ENCODE measurements at places on chromosomes 6 and 20.

DNA sequence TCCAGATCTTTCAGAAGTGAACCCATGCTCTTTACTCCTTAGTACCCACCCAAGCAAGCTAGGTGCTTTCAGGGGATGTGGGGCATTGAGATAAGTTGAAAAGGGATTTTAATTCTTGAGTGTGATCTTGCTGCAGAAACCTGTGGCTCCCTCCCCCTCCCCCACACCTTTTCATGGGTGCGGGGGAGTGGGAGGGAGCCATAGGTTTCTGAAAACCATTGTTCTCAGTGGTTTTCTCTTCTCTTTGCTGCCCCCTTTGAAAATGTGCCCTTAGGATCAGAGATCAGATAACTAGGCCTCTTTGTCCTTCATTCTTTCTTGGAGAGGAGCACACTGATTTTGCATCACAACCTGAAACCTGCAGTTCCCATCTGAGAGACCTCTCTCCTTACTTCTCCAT is 2.4 kb downstream of the PCSK2 start:
- DNase-seq: no peak

DNA sequence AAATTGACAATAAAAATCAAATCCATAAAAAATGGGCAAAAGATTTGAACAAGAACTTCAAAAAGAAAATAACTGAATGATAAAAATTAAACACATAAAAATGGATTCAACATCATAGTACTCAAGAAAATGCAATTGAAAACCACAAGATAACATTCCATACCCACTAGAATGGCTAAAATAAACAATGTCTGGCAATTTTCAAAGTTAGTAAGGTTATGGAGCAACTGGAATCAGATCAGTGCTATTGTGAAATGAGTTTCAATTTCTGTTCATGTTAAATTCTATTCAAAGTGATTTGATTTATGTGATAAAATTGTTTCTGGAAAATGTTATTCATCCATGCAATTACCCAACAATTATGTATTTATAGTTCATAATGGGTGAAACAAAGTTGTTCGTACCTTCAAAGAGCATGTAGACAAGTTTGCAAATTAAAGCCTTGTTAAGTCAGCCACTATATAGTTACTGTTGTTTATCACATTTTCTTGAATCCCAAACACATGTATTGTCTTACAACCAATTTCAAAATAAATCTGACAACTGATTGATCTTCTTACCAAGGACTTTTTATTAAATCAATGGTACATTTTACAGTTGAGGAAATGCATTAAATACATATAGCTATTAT is 151.5 kb upstream of the CENPW start:
- DNase-seq: no peak

- DNase-seq: no peak
Measured at GRCh38 chr20:31590717-31591225, 14.3 kb upstream of the ID1 start.

- DNase-seq: no peak
Measured at GRCh38 chr6:34386316-34387137, 5.9 kb downstream of the NUDT3 start.

DNA sequence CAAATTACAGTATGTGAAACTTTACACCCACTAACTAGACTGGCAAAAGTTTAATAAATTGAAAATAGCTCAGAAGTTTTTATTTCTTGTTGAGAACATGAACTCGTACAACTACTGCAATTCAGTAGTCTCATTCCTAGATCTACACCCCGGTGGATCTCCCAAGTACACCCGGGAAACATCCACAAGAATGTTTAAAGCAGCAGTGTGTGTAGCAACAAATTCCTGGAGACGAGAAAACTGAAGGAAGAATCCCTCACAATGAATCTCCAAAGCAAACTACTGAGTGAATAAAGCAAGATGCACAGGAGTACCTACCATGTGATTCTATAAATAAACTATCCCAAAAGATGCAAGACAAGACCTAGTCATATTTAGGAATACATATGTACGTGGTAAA is 954.0 kb upstream of the MAP3K7 start:
- DNase-seq: no peak

DNA sequence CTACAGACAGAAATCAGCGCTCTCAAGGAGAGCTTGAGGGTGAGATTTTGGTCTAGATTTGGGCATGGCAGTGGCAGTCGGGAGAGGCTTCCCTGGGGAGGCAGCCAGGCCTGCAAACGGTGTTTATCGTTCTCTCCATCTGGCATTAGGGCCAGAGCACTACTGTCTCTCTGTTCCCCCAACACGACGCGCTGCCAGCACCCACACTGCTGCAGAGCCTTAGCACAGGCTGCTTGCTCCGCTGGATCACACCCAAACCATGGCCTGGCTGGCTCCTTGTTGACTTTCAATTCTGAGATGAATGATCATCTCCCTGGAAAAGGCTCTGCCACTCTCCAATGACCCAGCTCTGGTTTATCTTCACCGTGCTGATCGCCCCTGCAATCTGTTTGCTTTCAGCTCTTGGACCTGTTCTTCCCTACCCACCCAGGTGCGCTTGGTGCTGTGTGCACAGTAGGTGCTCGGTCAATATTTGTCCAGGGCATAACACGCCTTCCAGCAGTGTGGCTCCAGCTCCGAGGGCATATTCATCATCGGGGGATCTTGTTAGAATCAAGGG is 106.1 kb downstream of the TFAP2C start:
- DNase-seq: no peak

DNA sequence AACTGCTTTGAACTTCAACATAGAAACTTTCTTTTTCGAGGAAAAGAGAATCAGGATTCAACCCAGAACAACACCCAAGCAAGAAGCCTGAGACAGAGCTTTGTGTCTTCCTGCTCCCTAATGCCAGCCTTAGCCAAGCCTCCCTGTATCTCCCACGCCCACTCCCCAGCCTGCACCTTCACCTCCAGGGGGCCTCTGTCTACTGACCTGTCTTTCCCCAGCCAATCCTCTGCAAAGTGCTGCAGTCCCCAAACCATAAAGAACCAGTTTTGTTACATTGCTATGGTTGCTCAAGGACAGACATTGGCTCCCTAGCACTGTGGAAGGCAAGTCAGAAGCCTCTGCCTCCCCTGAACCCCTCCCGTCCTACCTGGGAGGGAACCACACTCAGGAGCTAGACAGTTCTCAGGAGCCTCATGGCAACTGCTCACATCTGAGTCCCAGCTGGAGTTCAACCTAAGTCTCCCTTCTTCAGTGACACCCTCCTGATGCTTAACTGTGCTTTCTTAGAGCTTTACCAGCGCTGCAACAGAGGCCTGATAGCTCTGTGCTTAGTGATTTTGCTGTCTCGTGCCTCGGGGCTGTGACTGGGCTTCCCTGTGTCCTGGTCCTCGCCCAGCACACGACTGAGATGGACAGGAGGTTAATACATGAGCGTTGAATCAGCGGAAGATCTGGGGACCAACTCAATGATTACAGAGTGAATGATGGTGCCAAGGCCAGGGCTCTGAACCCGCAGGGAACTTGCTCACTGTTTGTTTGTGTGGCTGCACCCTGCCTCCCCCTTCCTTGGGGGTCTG is 101.5 kb upstream of the DUSP22 start:
- no peak for DNase-seq

- DNase-seq: no peak
Measured at GRCh38 chr20:56776345-56776744, 147.2 kb downstream of the TFAP2C start.

DNA sequence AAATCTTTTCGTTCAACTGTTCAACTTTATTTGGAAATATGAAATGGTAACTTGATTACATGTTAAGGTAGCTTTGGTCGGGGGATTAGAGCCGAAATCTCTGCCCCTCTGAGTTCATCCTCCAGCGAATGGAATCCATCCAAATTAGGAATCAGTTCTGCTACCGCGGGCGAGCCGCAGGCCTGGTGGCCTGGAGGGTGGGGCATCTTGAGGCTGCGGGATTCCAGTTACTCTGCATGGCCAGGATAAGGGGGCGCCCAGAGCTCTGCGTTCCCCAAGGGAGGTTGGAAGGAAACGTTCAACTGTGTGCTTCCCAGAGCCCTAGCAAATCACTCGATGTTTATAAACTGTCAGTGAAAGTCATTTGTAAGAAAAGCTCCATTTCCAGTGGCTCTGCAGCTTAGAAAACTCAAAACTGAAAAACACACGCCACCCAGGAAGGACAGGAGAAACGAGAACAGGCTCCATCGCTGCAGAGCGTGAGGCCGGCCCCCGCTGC is 262.2 kb downstream of the TAF4 start:
- no peak for DNase-seq

DNA sequence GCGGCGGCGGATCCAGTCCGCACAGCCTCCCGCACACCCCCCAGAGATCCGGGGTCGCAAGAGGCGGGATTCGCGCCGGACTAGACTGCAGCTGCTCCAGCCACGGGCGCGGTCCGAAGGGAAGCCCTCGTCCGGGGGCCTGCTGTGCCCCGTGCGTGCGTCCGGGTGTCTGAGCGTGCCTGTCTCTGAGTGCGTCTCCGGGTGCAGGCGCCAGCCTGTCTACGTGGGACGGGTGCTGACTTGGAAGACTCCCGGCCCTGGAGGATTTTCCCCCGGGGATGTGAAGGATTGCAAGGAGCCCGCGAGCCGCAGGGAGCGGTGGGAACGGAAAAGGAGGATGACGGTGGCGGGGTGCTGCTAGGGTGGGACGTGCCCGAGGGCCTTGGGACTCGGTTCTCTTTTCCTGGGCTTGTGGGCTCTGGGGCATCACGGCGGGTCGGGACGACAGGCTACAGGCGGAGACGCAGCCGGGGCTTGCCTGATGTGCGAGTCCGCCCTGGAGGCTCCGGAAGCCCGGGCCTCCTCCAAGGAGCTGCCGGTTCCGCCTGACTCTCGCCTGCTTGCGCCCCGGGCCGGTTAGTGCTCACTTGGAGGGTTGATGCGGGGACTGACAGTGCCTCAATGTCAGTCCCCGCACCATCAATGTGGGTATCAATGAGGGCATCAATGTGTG is 5.7 kb downstream of the MAFB start:
- DNase-seq: no peak

DNA sequence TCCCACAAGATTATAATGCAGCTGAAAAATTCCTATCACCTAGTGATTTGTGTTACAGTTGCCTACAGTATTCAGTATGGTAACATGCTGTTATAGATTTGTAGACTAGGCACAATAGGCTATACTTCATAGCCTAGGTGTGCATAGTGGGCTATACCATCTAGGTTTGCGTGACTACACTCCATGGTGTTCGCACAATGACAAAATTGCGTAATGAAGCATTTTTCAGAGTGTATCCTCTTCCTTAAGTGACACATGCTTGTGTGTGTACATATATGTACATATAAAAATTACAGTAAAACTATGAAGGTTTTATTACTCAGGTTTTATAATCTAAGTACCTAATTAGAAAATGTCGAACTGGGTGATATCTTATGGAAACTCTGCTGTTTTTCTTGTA is 133.0 kb downstream of the FARS2 start:
- DNase-seq: no peak

DNA sequence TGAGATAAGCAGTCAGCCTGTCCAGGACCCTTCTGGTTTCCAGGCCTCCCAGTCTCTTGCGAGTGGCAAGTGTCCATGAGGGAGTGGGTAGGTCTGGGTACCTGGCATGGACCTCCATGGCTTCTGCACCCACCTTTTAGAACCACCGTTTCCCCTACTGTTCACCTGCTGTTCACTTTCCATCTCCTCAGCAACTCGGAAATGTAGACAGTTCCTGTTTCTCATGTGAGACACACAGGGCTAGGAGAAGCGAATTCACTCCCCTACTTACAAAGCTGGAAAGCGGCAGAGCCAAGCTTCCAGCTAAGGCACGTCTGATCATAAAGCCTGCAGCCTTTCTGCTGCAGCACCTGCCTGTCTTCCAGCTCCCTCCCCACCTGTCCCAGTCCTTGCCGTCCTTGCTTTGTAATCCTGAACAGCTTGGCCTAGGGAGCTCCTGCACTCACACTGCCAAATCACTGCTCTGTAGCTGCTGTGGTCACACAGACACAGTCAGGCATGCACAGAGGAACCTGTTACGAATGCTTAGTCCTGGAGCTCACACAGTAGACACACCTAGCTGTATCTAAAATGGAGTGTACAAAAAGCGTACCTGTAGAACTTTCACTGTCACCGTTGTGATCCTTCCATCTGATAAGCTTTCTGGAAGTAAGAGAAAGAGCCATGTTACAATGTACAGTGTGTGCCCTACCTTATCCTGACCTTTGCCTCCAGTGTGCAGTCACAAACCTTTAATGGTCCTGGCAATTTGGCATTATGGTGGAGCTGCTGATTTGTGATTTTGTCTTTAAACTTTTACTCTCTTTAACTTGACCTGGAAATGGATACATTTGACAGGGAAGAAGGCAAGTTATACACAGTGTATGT is 294.1 kb downstream of the NRN1 start:
- DNase-seq: no peak

DNA sequence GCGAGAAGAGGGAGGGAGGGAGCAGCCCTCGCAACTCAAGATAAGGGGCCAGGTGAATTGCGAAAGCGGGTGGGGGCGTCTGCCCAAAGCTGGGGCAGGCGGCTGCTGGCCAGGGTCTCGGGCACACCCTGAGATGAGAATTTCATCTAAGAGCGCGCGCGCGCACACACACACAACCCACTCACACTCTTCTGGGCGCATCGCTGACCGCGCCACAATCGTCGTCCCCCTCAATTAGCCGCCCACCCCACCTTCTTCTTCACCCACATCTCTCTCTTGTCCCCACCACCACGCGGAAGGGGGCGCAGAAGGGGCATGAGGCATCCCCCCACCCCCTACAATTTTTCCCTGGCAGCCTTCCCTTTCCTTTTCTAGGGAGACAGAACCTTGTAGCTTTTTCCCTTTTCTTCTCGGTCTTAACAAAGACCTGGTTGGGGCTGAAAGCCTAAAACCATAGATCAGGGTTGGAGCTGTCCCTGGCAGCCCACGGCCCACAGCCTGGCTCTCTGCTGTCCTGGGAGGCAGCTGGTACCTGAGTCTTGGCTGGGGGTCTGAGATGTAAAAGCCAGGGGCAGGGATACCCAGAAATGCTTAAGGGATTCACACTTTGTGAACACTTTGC is 737 bp upstream of the PTPRT start:
- no peak for DNase-seq

GRCh38 chr6:17389274-17389847 is 4.0 kb upstream of the CAP2 start:
- DNase-seq: no peak

GRCh38 chr20:31981784-31982183 is 13.8 kb downstream of the XKR7 start:
- no peak for DNase-seq

- no peak for DNase-seq
Measured at GRCh38 chr20:6735942-6736845, 31.3 kb upstream of the BMP2 start.

DNA sequence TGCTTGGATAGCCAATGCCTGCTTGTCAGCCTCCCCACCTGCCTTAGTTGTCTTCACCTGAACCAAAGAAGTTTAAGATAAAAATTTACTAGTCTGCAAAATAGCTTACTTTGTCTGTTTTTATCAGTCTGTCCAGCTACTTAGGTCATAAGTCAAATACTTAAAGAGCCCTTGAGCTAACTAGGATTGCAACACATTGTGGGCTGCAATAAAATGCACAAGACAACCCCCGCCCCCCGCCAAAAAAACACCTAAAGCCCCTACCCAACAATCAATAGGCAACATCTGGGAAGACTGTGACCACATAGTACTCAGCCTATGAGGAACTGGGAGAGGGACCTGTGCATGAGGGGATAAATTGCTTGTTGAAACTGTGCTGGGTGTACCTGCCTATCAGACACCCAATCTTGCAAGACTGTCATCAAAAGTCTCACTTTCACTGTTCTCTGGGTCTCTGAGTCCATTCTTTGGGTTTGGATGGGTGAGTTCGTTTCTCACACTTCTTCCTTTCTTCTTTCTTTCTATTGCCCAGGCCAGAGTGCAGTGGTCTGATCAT is 27.3 kb upstream of the ABCC10 start:
- no peak for DNase-seq
